Fibroblast of skin of back (primary cell): ENCODE measurements at places on chromosomes 3 and 15.
A peak's percentile ranks its signal among the peaks of the same experiment; 100 is the strongest.

- DNase-seq: no peak
Measured at GRCh38 chr3:71419369-71419768, 164.2 kb downstream of the FOXP1 start.

DNA sequence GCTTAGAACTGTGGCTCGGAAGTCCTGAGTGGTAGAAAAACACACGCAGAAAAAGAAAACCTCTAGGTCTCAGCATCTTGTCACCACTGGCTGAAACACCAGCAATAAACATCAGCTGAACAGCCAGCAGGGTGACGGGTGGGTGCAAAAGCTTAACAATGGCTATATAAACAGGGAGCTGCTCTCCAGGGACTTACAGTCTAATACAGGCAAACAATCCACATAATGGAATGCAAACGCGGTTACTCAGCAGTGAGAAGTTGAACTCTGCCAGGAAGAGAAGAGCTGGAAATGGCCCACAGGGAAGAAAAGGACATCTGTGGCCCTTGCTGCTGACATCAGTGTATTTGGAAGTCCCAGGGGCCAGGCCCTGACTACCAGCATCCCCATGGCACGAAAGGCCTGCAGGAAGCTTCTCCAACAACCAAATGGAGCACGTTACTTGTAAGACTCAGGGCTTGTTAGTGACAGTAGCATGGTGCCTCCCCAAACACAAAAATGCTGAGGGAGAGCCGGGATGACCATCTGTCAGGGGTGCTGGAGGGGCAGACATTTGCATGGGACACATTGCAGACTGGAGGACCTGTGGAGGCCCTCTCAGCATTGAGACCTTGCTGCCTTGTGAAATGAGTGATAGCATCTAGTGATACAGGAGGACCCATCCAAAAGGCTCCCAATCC, 3.0 kb downstream of the HEG1 start:
- peak; percentile 98 for DNase-seq

GRCh38 chr3:196073255-196073753, 8.6 kb downstream of the TFRC start:
- DNase-seq: peak; percentile 58

GRCh38 chr3:130789782-130790322, 43.2 kb upstream of the PIK3R4 start:
- DNase-seq: no peak

GRCh38 chr3:72319194-72320094, 528.8 kb downstream of the SHQ1 start:
- peak; percentile 80 for DNase-seq

GRCh38 chr15:69663982-69664381, 211.4 kb downstream of the RPLP1 start:
- DNase-seq: no peak

- DNase-seq: no peak
Measured at GRCh38 chr3:169842960-169843359, 26.8 kb downstream of the LRRC31 start.

GRCh38 chr3:136938334-136938733, 19.4 kb upstream of the IL20RB start:
- peak; percentile 57 for DNase-seq
